ENCODE measurements at places on chromosomes 3 and 15.

GRCh38 chr15:101276501-101277037, 716 bp downstream of the SELENOS start:
- no peak for DNase-seq

DNA sequence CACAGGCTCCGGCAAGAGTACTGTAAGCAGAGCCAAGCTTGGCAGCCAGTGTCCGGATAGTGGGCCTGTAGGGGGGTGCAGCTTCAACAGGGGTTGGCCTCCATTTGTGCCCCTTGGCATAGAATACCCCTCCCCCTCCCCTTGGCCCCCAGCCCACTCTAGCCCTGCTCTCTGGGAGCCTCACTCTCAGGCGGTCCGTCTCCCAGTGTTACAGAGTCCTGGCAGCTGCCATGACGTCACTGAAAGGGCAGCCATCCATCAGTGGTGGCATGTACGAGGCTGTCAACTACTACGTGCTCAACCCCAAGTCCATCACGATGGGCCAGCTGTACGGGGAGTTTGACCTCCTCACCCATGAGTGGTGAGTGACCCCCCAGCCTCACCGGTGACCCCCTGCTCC, 50.4 kb downstream of the DNAH1 start:
- DNase-seq = no peak

GRCh38 chr3:48268936-48269561, 28.1 kb downstream of the ZNF589 start:
- no peak for DNase-seq

DNA sequence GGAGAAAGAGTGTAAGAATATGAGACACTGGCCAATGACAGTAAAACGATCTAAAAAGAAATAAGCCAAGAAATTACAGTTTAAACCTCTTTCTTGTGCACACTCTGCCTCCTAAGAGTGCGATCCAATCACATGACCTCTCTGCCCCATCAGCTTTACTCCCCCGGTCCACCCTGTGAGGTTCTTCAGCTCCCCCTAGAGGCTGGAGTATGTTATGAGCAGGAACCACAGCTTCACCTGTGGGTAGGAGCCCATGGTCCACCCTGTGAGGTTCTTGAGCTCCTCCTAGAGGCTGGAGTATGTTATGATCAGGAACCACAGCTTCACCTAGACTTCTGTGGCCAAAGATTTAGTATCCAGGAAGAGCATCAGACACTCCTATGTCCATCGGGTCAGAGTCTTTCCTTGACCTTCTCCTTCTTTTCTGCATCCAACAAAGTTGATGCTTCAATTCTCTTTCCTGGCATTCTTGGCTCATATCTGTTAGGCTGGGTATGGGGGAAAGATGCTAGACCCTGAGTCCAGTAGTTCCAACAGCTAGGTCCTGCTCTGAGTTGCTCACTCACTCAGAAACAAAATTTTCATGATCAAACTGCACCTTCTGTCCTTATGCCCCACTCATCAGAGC, 164.0 kb downstream of the MINAR1 start:
- peak; percentile 63 for DNase-seq
